ENCODE measurements at places on chromosomes 2 and 18. TPM values are rescaled to one million over a fixed set of nuclear protein-coding genes. Genes with fewer than 3 reads are reported as not detected.

The REG3A gene
- total RNA-seq, result 59,927 TPM

The SESTD1 gene
- total RNA-seq, result 10.5 TPM

DNA sequence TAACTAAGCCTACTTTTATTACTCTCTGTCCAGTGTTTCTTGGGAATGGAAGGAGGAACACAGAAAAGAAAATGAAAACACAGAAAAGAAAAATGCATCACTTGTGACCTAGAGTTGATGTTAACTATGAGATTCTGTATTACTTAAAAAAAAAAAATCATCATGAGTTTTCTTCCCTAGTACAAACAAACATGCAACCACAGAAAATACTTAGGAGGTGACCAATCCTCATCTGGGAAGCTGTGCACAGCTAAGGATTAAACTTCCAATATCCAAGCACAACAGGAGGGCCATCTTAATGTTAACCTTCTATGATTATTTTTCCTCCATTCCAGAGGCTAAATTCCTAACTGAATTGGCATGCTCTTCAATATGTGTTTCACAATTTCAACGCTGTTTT lies 1140.4 kb downstream of the LRP1B start:
- no peak for DNase-seq

- no peak for DNase-seq
Observed at GRCh38 chr2:41695198-41696113, 352.4 kb upstream of the PKDCC start.

DNA sequence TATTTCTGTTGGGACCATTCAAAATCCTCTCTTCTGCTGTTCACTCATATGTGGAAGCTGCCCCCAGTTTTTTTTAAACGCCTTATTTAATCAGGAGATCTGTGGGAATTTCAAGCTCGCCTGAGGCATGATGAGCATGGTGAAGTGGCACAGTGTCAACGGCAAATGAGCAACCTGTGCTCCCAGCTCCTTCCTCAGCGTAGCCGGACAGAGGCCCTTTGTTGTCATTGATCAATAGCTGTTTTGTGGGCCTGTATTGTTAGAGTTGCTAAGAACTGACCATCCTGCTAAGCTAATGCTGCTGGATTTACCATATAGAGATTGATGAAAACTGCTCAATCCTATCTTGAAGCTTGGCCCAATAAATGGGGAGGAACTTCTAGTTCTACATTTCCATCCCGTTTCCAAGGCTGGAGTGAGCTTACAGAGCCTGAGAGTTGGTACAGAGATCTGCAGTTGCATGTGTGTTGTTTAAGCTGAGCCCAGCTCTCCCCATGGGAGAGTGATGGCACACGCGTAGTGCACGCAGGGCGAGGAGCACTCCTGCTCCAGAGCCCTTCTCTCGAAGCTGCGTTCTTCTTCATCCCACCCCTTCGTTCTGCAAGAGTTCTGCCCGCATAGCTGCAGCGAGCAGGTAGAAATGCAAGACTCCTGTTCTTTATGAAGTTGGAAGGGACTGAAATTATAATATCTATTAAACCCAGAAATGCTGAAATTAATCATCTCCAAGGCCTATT lies 108.8 kb downstream of the RTN4 start:
- DNase-seq, result no peak
